ENCODE measurements at places on chromosomes 5 and 9.

- no peak for DNase-seq
Observed at GRCh38 chr5:863244-863805, 12.5 kb upstream of the ZDHHC11 start.

DNA sequence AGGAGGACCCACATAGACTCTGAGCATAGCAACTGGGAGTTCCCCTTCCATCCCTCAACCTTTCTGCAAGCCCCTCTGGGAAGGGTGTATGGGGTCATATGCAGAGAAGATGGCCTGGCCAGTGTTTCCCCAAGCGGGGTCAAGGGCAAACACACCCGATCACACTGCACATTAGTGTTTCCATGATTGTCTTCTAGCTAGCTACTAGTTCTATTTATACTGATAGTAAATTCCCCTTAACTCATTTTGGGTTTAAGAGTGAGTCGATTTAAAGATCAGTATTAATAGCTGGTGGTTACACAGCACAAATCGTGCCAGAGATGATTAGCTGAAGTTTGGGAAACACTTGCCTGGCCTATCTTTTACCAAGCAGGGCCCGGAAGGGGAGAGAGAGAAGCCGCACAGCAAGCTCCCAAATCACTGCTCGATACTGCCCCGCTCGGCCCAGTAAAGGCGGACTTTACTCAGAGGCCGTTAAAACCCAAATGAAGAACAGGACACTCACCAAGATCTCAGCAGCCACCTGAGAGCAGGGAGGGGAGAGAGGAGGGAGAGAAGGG lies 29.4 kb upstream of the TNIP1 start:
- no peak for DNase-seq

DNA sequence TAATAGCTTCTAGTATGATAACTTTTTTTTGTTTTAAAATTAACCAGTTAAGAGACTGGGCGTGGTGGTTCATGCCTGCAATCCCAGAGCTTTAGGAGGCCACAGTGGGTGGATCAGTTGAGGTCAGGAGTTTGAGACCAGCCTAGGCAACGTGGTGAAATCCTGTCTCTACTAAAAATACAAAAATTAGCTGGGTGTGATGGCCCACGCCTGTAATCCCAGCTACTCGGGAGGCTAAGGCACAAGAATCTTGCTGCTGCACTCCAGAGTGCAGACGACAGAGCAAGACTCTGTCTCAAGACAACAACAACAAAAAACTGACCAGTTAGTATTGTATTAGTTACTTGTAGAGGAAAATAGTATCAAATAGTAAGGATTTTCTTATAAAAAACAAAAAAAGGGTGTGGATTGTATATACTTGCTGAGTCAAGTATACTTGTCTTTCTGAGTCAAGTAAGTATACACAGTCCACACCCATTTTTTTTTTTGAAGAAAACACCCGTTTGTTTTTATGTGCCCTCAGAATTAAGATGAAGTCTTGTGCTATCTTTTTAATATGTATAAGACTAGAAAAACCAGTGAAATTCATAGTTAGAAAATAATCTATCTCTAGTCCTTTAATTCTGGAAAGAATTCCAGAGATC lies 25.3 kb downstream of the UBAP1 start:
- no peak for DNase-seq

DNA sequence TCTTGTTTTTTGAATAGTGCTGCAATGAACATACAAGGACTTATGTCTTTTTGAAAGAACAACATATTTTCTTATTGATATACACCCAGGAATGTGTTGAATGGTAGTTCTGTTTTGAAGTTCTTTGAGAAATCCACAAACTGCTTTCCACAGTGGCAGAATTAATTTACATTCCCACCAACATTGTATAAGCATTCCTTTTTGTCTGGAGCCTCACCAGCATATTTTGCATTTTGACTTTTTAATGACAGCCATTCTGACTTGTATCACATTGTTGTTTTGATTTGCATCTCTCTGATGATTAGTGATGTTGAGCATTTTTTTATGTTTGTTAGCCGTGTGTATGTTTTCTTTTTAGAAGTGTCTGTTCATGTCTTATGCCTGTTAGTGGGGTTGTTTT lies 524.9 kb downstream of the SEMA5A start:
- no peak for DNase-seq

- DNase-seq = no peak
Observed at GRCh38 chr9:121289026-121289771, 21.2 kb downstream of the GSN start.

DNA sequence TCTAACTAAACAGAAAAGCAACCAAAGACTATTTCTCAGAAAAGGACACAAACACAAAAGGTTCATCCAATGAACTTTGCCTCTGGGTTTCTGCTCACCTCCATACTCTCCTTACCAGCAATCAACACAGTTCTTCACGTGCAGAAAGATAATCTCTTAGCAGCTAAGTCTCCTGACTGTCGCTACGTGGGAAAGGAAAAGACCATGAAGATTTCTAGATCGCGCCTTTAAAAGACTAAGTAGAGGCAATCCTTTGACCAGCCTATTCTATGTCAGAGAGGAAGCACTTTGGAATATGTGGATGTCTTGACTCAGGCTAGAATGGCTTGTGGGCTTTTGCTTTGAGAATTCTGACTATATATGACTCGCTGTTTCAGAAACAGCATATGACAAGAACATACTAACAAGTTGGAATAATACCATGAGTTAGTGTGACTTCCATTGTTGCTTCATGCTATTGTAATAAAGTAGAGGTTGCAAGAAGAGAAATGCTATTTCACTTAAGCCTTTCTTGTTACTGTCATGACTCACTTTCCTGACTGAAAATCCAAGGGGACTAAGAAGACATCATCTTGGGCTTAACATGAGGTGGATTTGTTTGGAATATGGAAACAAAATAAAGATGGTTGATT lies 339.5 kb upstream of the RFX3 start:
- DNase-seq = no peak

DNA sequence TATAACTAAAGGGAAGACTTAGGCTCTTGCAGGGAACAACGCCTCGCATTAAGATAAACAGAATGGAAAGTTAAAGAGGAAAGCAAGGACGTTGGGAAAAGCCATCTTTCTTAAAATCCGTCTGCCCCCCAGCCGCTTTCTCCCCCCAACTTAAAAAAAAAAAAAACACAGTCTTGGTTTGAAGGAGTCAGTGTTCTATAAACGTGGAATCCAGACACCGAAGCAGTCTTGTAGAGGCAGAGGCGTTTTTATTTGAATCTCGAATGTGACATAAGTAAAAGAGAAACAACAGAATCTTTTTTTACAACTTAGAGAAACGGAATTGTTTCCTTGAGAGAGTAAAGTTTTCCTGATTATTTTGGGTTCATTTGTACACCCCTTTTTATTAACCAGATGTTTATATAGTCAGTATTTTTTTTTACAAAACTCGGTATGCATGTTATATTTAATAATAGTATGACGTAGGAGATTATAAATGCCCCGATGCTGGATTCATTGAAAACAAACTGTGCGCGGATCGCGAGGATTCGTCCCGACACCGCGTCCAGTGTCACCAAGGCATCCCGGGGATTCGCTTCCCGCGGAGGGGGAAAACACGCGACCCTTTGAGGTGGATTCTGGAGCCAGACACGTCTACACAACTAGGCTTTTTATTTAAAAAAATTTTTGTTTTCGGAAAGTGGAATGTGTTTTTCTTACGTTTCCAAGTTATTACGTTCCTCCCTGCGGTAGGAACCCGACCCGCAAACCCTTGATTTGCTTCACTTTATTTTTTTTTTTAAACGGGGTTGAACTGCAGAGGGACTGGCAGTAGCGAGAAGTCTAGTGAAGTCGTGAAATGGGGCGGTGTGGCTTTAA lies 6.7 kb downstream of the PTCH1 start:
- no peak for DNase-seq

- no peak for DNase-seq
Observed at GRCh38 chr5:71631070-71631469, 43.9 kb downstream of the MCCC2 start.

DNA sequence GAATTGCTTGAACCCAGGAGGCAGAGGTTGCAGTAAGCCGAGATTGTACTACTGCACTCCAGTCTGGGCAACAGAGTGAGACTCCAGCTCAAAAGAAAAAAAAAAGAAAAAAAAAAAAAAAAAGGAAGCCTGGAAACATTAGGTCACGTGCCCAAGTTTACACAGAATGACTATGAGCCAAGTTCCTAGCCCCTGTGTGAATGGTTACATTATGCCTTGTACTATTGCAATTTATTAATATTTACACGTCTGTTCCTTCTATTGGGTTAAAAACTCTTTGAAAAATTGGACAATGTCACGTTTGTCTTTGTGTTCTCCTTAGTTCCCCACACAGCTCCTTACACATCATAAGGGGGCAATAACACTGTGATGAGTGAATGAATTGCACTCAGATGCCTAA lies 33.5 kb upstream of the SLC28A3 start:
- DNase-seq = no peak

GRCh38 chr9:4927701-4928100 lies 57.4 kb upstream of the JAK2 start:
- DNase-seq = no peak

- no peak for DNase-seq
Observed at GRCh38 chr9:35357116-35357515, 132.8 kb upstream of the RUSC2 start.

DNA sequence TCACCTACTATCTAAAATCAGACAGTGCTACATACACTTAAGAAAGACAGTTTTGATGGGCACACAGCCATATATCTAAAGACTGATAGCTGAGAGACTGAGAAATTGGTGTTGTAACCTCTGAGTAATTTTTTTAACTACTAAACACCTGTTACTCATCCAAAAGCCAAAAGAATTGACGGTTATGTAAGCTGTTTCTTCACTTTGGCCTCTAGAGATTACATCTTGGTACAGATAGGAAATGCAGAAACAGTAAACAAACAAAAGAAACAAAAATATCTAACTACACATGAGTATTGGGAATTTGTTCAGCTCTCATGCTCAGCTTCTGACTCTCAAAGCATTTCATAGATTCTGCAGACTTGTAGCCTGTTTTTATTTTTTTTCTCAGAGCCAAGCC lies 152.1 kb upstream of the GAS1 start:
- no peak for DNase-seq

GRCh38 chr9:27468000-27468399 lies 56.1 kb upstream of the IFNK start:
- no peak for DNase-seq

DNA sequence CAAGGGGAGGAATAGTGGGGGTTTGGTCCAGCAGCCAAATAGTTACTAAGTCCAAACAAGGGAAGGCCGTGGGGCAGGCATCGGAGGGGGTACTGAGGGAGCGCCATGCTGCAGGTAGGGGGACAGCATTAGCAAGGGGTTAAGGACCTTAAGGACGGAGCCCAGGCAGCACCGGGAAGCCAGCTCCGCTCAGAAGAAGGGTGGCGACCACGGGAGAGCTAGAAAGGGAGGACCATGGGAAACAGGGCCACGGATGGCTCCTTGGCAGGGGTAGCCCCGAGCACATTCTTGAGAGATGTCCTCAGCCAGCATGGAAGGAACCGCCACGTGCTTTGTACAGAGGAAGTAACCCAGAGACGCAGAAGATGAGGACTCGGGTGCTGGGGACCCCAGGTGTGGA lies 76.2 kb upstream of the STXBP1 start:
- DNase-seq = no peak

GRCh38 chr5:173242079-173242478 lies 7.1 kb upstream of the NKX2-5 start:
- DNase-seq = no peak

- no peak for DNase-seq
Observed at GRCh38 chr9:114314881-114315722, 7.8 kb upstream of the ORM1 start.

- DNase-seq = no peak
Observed at GRCh38 chr9:18999173-18999785, 33.7 kb downstream of the SAXO1 start.

- no peak for DNase-seq
Observed at GRCh38 chr5:32512926-32513325, 68.4 kb upstream of the ZFR start.

- DNase-seq = no peak
Observed at GRCh38 chr5:34718516-34718915, 62.4 kb downstream of the RAI14 start.

GRCh38 chr9:130521715-130522114 lies 57.7 kb upstream of the FUBP3 start:
- no peak for DNase-seq

GRCh38 chr9:74861071-74861470 lies 26.6 kb downstream of the TRPM6 start:
- DNase-seq = no peak

DNA sequence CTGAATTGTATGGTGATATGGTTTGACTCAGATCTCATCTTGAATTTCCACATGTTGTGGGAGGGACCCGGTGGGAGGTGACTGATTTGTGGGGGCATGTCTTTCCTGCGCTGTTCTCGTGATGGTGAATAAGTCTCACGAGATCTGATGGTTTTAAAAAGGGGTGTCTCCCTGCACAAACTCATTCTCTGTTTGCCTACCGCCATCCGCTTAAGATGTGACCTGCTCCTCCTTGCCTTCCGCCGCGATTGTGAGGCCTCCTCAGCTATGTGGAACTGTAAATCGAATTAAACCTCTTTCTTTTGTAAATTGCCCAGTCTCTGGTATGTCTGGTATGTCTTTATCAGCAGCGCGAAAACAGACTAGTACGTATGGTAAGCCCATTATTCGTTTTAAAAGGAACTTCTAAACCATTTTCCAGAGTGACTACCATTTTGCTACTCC lies 48.7 kb downstream of the SLC36A1 start:
- no peak for DNase-seq

GRCh38 chr5:8329773-8330172 lies 460.8 kb downstream of the MTRR start:
- DNase-seq = no peak

DNA sequence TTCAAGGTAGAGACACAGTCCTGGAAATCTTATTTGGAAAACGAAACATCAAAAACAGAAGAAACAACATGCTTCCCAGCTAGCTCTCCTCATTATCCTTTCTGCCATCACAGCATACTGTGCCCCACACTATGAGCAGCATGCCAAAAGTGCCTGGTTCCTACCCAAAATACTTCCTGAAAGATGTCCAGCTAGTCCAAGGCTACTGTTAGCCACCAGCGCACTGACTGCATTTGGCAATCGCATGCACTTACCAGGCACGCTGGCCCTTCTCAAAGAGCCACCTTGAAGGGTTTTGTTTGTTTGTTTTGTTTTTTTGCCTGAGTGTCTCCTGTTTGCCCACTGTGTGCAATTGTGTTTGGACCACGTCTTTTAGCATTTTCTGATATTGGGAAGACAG lies 6.8 kb downstream of the HSPB3 start:
- no peak for DNase-seq

All from frontal cortex (tissue), 4 donors.